A549 treated with CpdA at 1 μM for 4 hours (cell line): ENCODE measurements at places on chromosomes 11 and 22. TPM values are rescaled to one million over a fixed set of nuclear protein-coding genes. Genes with fewer than 3 reads are reported as not detected.

Gene DLG2
- 0.28 to 0.60 TPM (median 0.33 TPM) in 5 replicates for total RNA-seq

Gene MYO7A
- total RNA-seq = 1.1 to 1.8 TPM (median 1.4 TPM) in 5 replicates

Gene FOLR1
- total RNA-seq = not detected in 5 replicates

Gene HBG2
- total RNA-seq = not detected in 5 replicates

Gene CSNK2A3
- 1.4 to 1.8 TPM (median 1.5 TPM) in 5 replicates for total RNA-seq

Gene OMP
- not detected in 5 replicates for total RNA-seq

Gene DDX25
- 0.02 to 0.05 TPM in 2 of 5 replicates, not detected in the others for total RNA-seq

Gene PDGFB
- total RNA-seq = 3.2 to 4.4 TPM (median 3.5 TPM) in 5 replicates

Gene CAVIN3
- 24.9 to 33.9 TPM (median 27.9 TPM) in 5 replicates for total RNA-seq

Gene LRRC56
- total RNA-seq = 0.55 to 0.74 TPM (median 0.66 TPM) in 5 replicates

Gene OR51B4
- not detected in 5 replicates for total RNA-seq

Gene OR4B1
- total RNA-seq = not detected in 5 replicates

Gene KRTAP5-2
- not detected in 5 replicates for total RNA-seq

Gene KRTAP5-9
- total RNA-seq = 0.05 to 0.12 TPM in 2 of 5 replicates, not detected in the others

Gene NCAM1
- total RNA-seq = 0.18 TPM in 1 of 5 replicates, not detected in the others

Gene TMPRSS5
- 0.08 to 0.16 TPM (median 0.12 TPM) in 4 of 5 replicates, not detected in the other for total RNA-seq

Gene CDKN1C
- 0.52 to 0.92 TPM (median 0.71 TPM) in 5 replicates for total RNA-seq

Gene BACE1-AS
- total RNA-seq = 1.6 to 2.5 TPM (median 2.4 TPM) in 5 replicates

Gene PNPLA5
- 0.06 TPM in 1 of 5 replicates, not detected in the others for total RNA-seq

Gene PTPN5
- 0.02 TPM in 1 of 5 replicates, not detected in the others for total RNA-seq

Gene OR10A2
- not detected in 5 replicates for total RNA-seq

Gene PTPRCAP
- total RNA-seq = 0.20 to 0.50 TPM (median 0.36 TPM) in 4 of 5 replicates, not detected in the other

Gene OR2AG2
- total RNA-seq = 0.01 to 0.13 TPM in 2 of 5 replicates, not detected in the others

Gene KLHL35
- total RNA-seq = 0.64 to 1.4 TPM (median 1.1 TPM) in 5 replicates
